Vagina (tissue), 2 donors: ENCODE measurements at places on chromosomes 16 and 17.
A peak's percentile ranks its signal among the peaks of the same experiment; 100 is the strongest.

DNA sequence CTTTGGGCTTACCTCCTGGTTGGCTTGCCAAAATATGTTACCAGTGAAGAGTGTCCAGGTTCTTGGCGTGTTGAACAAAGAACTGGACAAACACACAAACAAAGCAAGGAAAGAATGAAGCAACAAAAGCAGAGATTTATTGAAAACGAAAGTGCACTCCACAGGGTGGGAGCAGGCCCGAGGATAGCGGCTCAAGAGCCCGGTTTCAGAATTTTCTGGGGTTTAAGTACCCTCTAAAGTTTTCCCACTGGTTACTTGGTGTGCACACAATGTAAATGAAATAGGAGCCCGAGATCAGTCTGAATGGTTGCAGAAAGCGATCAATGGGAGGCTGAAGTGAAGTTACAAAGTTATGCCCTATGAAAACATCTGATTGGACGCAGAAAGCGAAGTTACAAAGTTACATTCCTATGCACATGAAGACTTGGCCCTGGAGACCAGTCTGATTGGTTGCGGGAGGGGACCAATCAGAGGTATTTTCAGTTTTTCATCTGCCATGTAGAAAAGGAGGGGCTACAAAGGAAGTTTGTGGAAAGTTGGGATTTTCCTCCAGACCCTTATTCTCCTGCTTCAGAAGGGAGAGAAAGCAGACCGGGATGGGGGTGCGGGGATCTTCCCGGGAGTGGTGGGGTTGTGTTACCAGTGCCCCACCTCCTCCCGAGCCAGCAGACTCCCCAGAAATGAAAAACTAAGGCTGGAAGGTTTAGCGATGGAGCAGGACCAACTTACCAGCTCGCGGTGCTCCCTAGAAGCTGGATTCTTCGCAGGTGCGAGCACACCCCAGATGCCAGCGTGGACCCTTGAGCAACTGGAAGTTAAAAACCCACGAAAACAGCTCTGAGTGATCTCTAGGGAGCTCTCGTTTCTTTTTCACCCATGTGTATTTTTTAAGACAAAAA, at the start of gene SLFN12:
TSS of gene SLFN12 (minus strand) at position 325 of the 899 bp plus-strand sequence. CDS start 9,472 bp downstream, outside the sequence.
- DNase-seq: peak; percentile 91

GRCh38 chr16:54341892-54342776, 55.5 kb upstream of the IRX3 start:
- DNase-seq: no peak

- no peak for DNase-seq
Measured at GRCh38 chr17:63966646-63967264, 6.0 kb downstream of the SCN4A start.

GRCh38 chr17:34711646-34712045, 132.3 kb downstream of the TMEM132E start:
- peak; percentile 52 for DNase-seq

DNA sequence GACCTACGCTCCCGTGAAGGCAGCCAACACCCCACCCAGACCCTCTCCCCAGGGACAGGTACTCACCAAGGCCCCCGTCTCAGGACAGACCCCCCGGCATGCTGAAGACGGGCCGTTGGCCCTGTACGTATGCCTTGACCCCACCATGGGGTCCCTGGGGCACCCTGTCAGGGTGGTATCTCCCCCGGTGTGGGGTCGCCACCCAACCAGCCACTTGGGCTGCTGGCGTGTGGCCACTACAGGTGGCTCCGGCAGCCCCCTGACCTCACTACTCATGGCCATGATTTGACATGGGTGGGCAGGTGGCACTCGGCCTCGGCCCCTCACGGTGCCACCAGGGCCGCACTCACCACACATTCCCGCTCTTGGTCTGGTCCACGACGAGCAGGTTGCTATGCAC, 40.9 kb upstream of the PVALEF start:
- DNase-seq: no peak

- no peak for DNase-seq
Measured at GRCh38 chr16:66070140-66070917, 296.2 kb upstream of the CDH5 start.

DNA sequence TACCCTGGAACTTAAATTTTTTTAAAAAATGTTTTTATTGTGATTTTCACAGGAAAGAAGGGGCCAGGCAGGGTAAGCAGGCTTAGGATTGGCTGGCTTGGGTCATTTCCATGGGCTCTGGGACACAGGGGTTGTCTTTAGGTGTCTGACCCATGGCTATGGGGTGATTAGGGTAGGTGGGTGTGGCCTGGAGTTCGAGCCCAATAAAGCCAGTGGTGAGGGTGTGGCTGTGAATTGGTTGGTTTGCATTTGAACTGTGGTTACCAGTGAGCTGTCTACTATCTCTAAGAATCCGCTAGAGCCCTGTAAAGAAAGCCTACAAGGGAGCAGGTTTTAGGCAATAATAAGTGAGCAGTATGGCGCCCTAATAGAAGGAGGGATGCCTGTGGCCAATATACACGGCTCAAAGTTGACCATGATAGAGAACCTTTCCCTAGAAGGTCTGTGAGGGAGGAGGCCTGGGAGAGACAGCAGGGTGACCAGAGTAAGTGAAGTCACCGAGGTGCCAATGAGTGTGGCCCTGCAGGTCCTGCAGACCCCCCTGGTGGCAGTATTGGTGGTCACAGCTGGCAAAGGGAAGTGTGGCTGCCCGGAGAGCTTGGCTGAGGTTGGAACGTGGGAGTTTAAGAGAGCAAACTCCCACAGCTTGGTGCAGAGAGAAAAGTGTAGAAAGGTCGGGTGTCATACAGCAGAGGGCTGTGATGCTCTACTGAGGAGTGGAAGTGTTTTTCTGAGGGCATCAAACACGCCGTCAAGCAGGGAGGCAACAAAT, 454.0 kb downstream of the WWOX start:
- no peak for DNase-seq
